CD4-positive, CD25-positive, alpha-beta regulatory T cell (primary cell): ENCODE measurements at places on chromosomes 1 and 21. TPM values are rescaled to one million over a fixed set of nuclear protein-coding genes. Genes with fewer than 3 reads are reported as not detected.

The SNIP1 gene
- total RNA-seq, result 52.3 TPM

The NID1 gene
- 0.10 TPM for total RNA-seq

The OR2L3 gene
- total RNA-seq, result not detected

The EFCAB14 gene
- 83.3 TPM for total RNA-seq

The KCNT2 gene
- total RNA-seq, result not detected

The PTPN7 gene
- total RNA-seq, result 124 TPM

The CD1B gene
- total RNA-seq, result not detected

The KIAA1614 gene
- 0.20 TPM for total RNA-seq
